Stomach (tissue), 19 donors: ENCODE measurements at places on chromosomes 1 and 21. TPM values are rescaled to one million over a fixed set of nuclear protein-coding genes. Genes with fewer than 3 reads are reported as not detected.

DNA sequence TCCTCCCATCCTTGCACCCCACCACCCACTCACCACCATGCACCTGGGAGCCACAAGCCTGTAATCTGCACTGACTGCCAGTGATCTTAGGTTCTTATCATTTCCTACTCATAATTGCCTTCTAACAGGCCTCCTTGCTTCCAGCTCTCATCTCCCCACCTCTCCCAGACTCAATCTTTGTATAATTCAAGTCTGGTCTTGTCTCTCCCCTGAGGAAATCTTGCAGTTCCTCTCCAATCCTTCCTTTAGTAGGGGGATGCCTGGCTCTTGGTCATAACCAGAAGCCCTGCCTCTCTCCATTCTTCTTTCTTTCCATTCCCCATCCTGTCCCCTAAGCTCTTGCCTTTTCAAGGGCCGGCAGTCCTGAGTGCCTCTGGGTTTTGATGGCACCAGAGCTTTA is 27.8 kb downstream of the PIGM start:
- DNase-seq = no peak

DNA sequence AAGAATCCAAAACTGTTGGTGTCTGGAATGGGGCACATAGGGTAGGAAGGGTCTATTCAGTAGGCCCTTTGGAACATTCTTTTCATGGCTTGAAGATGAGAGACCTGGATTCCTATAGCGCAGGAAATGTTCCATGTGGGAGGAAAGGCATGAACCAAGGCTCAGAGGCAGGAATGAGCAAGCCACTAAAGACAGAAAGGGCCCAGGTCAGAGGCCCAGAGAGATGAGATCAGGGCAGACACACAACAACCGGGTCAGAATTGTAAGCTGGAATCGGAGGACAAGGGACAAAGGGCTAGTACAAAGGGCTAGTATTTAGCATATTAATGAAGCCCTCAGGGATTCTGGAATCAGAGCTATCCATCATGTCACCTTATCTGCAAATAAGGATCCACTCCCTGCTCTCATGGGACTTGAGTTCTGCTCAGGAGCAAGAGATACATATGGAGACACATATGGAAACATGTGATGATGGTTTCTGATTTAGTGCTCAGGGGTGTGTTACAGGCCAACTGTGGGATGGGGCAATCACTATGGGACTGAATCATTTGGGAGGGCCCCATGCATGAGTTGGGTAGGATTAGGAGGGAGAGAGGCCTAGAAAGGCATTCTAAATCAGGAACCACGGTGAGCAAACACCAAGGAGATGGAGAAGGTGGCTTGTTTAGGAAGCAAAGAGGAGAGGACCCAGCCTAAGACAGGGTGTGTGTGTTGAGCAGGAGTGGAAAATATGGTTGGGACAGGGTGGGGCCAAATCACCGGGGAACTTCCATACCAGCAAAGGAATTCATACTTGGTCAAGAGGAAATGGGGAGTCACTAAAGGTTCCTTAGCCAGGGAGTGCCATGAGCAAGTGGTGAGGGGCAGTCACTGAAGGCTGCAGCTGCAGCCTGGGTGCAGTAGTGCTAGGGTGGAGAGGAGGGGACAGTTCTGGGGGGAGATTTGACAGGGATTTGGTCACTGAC is 8.6 kb downstream of the NECTIN4 start:
- DNase-seq = no peak

DNA sequence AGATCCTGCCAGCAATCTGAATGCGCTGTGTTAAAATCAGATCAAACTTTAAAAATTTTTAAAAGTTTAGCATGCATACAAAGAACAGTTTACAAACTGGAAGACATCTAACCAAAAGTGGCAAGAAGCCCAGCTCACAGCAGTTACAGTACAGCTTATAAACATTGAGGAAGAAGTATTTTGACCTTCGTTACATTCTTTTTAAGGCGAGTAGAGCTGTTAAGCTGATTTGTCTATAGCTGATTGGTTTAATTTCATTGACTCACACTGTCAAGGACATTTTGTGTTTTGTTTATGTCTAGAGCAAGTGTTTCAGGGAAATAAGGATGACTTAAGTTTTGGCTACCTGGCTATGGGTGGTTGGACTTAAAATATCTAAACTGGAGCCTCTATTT is 3.0 kb upstream of the PGM1 start:
- DNase-seq = no peak

DNA sequence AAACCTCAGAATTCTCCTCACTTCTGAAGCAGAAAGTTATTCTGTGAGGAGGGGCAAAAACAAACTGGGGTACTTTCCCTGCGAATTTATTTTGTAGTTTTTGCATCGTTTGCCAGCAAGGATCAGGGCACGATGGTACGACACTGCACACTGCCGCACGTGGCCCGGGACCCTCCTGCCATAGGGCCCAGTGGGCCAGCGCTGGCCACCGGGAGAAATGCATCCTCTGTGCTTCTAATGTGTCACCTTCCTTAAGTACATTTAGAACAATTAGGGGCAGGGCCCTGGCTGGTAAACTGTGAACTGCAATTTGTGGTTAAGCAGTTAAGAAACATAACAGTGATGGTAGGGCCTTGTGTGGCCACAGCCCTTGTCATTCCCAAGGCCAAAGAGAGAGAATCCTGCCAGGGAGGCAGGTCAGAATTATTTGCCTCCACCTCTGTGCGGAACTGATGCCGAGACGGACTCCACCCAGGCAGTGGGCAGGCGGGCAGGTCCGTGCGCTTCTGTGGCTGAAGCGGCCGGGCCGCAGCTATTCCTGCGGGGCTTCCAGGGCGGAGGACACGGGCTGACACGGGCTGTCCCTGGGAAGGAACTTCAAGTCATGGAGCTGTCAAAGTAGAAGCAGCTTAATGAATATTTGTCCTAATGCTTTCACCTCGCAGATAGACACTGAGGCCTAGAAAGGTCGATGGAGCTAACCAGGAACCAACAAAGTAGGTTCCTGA is 12.5 kb downstream of the GPR137B start:
- no peak for DNase-seq

- DNase-seq = no peak
Observed at GRCh38 chr1:225915538-225915991, 8.5 kb downstream of the PYCR2 start.

GRCh38 chr1:201329801-201330200 is 46.5 kb downstream of the PKP1 start:
- no peak for DNase-seq

GRCh38 chr1:231240531-231240882 is 505 bp upstream of the GNPAT start:
- DNase-seq = no peak

DNA sequence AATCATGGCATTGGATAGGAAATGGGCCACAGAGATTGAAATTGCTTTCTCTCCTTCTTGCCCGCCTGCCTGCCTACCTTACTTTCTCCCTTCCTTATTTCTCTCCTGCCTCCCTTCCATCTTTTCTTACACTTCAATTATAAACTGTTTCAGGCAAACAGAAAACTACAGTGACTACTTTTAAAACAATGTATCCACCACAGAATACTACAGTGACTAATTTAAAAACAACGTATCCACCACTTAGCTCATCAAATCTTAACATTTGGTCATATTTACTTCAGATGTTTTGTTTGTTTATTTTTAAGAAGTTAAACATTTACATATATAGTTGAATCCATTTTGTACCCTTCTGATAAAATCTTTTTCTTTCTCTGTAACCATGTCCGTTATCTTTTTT is 54.4 kb downstream of the SNRPE start:
- no peak for DNase-seq

DNA sequence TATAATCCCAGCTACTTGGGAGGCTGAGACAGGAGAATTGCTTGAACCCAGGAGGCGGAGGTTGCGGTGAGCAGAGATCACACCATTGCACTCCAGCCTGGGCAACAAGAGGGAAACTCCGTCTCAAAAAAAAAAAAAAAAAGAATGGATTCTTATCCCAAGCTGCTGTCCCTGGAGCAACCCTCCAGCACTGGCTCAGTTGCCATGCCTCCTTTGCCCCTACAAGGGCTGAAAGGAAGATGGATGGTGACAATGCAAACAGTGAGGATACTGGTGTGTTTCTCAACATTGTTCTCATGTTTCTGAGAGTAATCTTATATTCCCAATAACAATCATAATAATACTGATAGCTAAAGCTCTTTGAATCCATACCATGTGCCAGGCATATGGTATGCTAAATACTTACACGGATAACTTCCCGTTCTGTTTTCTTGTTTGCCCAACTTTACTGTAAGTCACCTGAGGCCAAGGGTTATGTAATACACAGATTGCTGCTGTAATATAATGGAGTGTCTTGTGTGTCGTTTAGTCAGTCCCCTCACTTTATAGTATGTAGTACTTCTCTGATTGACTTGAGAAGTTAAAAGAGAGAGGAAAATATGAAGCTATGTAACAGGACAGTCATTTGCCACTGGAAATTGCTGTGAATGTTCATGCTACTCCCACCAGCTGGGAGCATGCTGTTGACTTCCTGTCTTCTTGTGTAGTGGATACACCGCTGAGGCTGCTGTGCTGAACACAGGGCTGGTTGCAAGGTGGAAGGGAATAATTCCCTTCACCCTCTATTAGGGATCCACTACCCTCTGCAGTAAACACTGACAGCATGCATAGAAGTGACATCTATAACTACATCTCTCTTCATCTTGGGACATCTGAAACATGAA is 153.6 kb downstream of the CNIH3 start:
- DNase-seq = no peak

DNA sequence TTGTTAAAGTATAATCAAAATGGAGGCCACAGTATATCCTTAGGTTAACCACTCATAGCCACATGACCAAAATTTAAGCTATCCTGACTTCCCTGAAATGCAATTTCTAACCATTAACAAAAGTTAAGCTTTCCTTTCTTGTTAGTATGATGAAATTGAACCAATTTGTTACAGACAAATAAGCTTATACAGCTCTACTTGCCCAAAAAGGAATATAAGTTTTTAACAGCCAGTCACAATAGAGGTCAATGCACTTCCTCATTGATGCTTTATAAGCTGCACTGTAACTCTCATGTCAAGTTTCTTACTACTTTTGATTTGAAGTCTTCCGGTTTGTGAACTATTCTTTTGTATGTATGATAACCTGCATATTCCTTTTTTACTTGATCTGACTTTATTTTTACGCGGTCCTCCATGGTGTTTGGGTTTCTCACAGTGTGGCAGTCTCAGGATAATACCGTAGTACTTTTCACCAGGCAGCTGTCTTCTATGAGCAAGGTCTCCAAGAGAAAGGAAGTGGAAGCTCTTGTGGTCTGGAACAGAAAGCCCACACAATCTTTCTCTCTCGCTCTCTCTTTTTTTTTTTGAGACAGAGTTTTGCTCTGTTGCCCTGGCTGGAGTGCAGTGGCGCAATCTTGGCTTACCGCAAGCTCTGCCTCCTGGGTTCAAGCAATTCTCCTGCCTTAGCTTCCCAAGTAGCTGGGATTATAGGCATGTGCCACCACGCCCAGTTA is 331.6 kb downstream of the SRGAP2C start:
- DNase-seq = peak; percentile 38

DNA sequence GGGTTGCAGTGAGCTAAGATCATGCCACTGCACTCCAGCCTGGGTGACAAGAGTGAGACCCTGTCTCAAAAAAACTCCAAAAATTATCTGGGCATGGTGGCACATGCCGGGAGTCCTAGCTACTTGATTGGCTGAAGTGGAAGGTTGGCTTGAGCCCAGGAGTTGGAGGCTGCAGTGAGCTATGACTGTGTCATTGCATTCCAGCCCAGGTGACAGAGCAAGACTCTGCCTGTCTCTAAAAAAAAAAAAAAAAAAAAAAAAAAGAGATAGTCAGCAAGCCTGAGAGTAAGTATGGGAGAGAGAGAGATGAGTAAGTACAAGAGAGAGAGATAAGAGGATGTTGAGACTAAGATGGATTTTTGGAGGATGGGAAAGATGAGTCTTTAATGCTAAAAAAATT is 180.8 kb upstream of the CACYBP start:
- no peak for DNase-seq

Gene GORAB
- 5.5 TPM for total RNA-seq

Gene ASAP3
- 228 TPM for total RNA-seq

Gene SKI
- total RNA-seq = 18.7 TPM

Gene GBP2
- 60.3 TPM for total RNA-seq

Gene SNX7
- 15.6 TPM for total RNA-seq
